Activated CD4-positive, alpha-beta T cell treated with anti-CD3 and anti-CD28 coated beads, Interleukin-2, amount 50 U/mL, for 1 hour (primary cell): ENCODE measurements at places on chromosomes 7 and 10.

- DNase-seq, result no peak
Measured at GRCh38 chr10:110747609-110748464, 103.7 kb downstream of the RBM20 start.

DNA sequence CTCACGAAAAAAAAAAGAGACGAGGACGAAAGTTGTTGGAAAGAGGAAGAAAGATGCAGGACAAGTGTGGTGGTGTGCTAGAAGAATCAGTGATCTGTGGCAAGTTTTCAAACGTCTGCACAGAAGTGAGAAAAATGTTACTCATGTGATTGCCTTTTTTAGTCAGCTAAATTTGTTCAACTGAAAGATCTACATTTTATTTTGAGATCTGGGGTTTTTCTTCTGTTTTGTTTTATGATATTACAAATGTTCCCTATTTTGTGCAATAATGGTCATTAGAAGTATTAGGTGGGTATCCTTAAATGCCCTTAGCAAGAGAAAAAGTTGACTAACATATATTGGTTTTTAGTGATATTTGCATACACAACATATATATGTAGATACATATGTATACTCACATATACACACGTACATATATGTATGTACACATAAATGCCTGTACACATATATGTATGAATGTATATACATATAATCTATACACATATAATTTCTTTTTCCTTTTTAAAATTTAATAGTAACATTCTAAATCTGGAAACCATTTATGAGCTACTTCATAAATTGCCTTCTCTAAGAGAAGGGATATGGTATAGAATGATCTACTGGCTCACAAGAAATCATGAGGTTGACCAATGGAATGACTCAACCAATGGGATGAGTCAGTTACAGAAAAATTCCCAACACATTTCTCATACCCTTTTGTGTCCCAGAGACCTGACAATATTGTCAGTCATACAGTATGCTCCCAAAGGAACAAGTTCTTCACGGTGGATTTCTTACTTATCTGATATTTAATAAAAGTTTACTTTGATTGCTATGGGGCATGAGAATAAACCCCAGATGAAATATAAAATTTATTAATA is 38.4 kb downstream of the SLC39A12 start:
- DNase-seq, result no peak

DNA sequence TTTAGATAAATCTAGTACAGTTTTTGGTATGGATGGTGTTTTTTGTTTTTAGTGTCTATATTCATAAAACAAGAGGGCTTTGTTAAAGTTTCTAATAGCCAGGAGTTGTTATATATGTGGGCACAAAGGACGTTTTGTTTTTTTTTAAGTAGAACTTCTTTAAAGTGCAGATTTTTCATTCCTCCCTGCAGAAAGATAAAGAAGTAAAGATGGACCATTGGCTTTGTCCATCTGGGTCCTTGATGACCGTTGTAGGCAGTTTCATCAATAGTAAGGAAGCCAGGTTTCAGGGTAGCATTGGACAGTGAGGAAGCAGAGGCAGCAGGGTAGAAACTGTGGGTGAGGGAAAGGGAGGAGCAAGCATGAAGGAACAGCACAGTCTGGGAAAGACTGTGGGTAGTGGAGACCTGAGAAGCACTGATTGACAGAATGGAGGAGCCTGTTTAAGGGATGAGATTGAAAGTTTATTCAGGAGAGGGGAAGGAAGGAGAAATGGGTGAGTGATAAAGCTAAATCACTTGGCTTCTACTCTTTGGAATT is 5.3 kb downstream of the CALU start:
- DNase-seq, result no peak

DNA sequence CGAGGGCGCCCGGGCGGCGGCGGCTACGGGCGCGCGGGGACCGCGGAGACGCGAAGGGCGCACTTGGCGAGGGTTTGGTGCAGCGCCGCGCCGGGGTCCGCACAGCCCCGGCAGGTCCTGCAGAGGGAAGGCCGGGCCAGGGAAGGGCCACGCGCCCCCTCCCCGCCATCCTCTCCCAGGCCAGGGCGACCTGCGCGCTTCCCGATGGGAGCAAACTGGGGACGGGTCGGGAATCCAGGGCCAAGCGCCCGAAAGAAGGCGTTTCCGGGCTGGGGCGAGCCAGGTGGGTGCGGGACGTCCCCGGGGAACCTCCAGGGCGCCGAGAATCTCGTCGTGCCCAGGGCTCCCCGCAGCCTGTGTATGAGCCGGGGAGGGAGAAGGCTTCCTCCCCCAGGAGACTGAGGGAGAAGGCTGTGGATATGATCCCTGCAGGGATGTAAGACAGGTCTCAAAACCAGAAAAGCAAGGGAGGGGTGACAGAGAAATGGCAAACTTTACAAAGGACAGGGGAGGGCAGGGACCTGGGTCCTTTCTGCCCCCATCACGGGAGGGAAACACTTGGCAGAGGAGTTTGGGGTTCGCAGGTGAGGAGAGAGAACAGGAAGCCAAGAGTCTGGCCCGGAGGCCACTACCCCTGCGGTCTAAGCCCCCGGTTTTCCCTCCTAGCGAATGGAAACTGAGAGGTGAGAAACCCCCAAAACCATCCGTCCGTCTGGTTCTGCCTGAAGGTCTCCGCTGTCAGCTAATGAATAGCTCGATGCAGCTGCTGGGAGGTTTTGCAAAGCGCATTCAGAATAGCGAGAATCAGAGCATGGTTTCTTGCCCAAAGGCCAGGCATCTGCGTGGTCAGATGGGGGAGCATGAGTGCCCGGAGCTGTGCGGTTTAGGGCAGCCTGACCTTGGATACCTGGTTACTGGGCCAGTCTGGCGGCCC is 674 bp downstream of the AMZ1 start:
- no peak for DNase-seq

GRCh38 chr7:32093415-32094408 is 23.5 kb upstream of the PDE1C start:
- no peak for DNase-seq

DNA sequence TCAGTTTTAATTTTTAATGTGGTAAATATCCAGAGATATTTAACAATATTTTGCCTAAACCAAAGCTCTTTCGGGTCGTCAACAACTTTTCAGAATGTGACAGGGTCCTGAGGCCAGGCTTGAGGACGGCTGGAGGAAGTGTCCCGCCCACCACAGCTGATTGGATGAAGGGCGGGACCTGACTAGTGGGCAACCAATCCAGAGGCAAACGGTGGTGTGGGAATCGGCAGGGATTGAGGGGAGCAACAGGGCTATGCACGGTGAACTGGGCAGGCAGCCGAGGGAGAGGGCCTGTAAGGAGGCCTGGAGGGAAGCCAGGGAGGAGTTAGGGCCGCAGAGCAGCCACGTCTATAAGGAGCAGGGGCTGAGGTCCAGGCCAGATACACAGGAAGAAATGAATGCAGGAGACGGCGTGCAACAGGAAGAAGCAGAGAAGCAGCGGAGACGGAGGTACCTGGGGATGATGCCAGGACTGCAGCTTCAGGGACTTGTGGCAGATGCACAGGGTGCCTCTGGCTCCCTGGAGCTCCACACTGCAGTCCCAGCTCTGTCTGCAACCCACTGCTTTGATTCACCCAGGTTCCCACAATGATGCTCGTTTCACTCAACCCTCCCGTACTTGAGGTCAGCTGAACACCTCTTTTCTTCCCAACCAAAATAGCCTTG is 46.1 kb upstream of the ZMIZ1 start:
- DNase-seq, result no peak

DNA sequence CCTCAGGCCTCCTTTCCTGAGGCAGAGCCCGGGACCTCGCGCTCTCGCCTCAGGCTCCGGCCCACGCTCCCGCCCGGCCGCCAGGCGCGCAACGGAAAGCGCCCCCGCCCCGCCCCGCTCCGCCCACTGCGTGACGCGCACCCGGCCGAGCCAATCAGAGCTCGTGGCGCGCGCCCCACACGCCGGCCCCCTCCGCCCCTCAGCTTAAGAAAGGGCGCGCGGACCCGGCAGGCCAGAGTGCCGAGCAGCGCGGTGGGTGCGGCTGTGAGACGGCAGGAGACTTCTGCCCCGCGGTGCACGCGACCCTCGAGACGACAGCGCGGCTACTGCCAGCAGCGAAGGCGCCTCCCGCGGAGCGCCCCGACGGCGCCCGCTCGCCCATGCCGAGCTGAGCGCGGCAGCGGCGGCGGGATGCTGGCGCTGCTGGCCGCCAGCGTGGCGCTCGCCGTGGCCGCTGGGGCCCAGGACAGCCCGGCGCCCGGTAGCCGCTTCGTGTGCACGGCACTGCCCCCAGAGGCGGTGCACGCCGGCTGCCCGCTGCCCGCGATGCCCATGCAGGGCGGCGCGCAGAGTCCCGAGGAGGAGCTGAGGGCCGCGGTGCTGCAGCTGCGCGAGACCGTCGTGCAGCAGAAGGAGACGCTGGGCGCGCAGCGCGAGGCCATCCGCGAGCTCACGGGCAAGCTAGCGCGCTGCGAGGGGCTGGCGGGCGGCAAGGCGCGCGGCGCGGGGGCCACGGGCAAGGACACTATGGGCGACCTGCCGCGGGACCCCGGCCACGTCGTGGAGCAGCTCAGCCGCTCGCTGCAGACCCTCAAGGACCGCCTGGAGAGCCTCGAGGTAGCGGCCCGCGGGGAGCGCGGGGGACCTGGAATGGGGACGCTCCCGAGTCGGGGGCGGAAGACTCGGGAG is at the start of gene NPTX2:
Gene NPTX2 (plus strand): TSS at position 235 of the 909 bp plus-strand sequence. CDS start 177 bp downstream, at position 412.
- DNase-seq, result no peak

DNA sequence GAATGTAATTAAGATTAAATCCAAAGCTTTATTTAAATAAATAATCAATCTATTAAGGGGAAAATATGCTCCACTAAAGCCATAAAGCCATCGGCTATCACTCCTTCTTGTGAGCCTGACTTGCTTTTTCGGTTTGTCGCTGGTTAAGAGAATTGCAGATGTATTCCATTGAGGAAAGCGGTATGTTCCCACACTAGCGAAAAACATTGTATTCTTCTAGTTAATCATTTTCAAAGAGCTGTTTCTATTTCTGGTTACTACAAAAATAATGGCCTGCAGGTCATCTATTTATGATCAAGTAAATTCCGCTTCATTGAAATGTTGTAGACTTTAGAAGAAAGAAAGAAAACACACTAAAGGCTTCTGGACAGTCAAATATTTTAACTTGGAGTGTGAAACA is 173.4 kb downstream of the CACNB2 start:
- no peak for DNase-seq

- no peak for DNase-seq
Measured at GRCh38 chr7:90625562-90625961, 29.4 kb downstream of the CDK14 start.

DNA sequence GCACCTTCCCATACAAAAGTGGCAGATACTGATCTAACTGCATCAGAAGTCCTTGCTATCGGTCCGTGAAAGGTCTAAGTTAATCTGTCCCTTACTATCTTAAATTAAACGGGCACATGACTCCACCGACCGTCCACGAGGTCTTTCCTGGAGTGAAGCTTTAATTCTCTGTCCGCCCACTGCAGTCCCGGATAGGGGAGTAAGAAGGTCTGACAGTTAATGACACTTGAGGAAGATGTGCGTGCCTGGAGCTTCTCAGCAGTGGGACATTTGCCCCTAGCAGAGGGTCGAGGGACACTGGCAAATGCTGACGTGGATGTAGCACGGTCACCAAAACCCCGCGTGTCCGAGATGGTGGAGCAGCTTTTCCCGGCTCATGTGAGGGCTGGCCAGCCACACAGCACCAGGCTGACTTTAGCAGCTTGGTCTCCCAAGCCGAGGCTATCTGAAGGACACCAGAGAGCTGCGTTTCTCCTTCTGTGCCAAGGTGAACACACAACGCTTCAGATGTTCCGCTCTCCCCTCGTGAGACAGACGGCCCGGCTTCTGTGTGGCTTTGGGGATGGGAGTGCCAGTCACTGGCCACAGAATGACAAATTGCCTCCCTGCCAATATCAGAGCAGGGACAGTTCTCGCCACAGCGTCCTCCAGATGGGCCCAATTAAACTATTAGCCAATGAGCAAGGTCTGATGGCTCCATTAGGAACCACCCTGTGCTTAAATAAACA is 86.6 kb downstream of the ADARB2 start:
- no peak for DNase-seq

DNA sequence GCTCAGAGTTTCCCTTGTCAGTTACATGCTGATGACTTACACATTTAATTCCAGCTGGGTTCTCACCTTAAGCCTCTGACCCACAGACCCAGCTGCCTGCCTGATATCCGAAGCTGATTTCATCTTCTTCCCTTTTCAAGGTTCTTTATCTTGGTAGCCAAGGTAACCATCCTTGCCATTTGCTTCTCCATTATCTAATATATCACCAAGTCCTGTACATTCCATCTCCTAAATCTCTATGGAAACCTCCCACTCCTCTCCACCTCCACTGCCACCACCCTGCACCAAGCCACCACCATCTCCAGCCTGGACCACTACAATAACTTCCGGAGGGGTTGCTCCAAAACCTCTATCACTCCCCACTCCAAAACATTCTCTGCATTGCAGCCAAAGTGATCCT is 19.9 kb downstream of the SCRN1 start:
- DNase-seq, result no peak

- DNase-seq, result no peak
Measured at GRCh38 chr10:113515601-113516000, 37.3 kb upstream of the HABP2 start.

- DNase-seq, result no peak
Measured at GRCh38 chr7:14855033-14855794, 47.3 kb downstream of the DGKB start.

- DNase-seq, result no peak
Measured at GRCh38 chr7:73809467-73809951, 21.3 kb upstream of the CLDN4 start.
